ENCODE measurements at places on chromosomes 7 and 10. TPM values are rescaled to one million over a fixed set of nuclear protein-coding genes. Genes with fewer than 3 reads are reported as not detected.

MYOZ1 gene
- not detected for total RNA-seq

- DNase-seq = peak; percentile 69
Observed at GRCh38 chr10:59678884-59679301, 30.8 kb downstream of the SLC16A9 start.

- no peak for DNase-seq
Observed at GRCh38 chr7:137296576-137296975, 47.0 kb downstream of the PTN start.

SLC37A3 gene
- 52.9 TPM for total RNA-seq

GRCh38 chr10:54880996-54881395 lies 80.0 kb upstream of the PCDH15 start:
- DNase-seq = no peak

SNCG gene
- total RNA-seq = 6.6 TPM

All from colonic mucosa (tissue), 4 donors.